ENCODE measurements at places on chromosomes 4 and X. TPM values are rescaled to one million over a fixed set of nuclear protein-coding genes. Genes with fewer than 3 reads are reported as not detected.

The CAPN6 gene
- total RNA-seq, result 7.4 TPM

The TCEAL6 gene
- not detected for total RNA-seq

The PAGE5 gene
- total RNA-seq, result not detected

The CYTL1 gene
- total RNA-seq, result 1.7 TPM

The SSR4 gene
- 193 TPM for total RNA-seq

The ZFYVE28 gene
- total RNA-seq, result 1.2 TPM

Data from H9 (cell line).